GM06990 (cell line): ENCODE measurements at places on chromosomes 4 and X.

- no peak for DNase-seq
Observed at GRCh38 chrX:118272242-118272641, 73.7 kb upstream of the WDR44 start.

- DNase-seq, result no peak
Observed at GRCh38 chrX:97372001-97372766, 488.5 kb downstream of the RPA4 start.

DNA sequence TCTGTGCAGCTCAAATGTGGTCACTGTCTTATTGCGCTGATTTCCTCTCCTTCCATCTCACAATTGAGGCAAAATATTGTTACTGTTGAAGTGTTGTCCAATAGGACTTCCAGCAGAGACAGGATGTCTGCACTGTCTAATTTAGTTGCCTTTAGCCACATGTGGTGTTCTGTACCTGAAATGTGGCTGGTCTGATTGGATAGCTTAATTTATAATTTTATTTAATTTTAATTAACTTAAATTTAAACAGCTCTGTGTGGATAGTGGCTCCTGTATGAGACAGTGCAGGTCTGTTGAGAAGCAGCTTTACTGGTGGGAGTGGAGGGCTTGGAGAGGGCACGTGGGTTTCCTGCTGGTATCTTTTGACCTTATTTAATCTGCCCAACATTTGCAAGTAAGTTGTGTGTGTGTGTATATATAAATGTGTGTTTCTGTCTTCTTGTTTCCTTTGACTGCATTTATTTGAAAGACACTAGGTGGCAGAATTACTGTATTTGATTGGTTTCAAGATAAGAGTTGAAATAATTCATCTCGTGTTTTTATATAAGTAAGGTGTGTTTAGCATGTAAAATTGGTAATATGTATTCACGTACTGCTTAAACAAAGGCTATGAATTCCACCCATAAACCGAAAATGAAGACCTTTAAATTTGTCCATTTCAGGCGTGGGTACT is 55.3 kb upstream of the MSANTD1 start:
- no peak for DNase-seq

DNA sequence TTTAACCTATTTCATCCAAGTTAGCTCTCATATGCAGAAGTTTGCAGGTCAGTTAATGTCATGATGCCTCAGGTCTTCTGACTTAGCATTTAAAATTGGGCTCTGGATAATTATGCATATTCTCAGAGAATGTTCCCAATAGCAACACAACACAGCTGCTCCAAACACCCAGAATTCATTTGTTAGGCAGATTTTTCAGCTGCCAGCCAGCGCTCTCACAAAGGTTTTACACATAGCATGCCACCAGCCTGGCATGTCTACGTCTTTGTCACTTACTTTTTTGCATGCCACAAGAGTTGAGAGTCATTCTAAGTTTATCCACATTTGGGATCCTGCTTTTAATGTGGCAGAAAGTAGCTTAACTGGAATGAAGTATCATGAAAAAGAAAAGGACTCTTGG is 84.8 kb downstream of the LIMCH1 start:
- DNase-seq, result no peak

DNA sequence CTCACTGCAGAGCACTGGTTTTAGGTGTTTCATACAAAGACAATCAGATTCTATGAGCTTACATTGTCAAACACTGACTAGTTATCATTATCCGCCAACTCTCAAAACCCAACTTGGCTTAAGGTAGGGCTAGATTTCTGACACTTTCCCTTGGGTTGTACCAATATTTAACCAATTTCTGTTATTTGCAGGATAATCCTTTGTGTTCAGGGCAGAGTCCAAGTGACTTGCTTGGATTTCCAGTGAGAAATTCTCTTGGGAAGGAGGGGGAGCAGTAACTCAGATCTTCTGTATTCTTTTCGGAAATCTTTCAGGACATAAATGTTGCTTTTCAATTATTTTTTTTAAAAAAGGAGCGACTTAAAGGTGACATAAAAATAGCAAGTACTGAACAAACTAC is 23.1 kb downstream of the DGKK start:
- DNase-seq, result no peak

GRCh38 chrX:88613338-88613737 is 133.7 kb upstream of the CPXCR1 start:
- DNase-seq, result no peak

GRCh38 chr4:141447761-141448160 is 188.6 kb upstream of the IL15 start:
- DNase-seq, result no peak

DNA sequence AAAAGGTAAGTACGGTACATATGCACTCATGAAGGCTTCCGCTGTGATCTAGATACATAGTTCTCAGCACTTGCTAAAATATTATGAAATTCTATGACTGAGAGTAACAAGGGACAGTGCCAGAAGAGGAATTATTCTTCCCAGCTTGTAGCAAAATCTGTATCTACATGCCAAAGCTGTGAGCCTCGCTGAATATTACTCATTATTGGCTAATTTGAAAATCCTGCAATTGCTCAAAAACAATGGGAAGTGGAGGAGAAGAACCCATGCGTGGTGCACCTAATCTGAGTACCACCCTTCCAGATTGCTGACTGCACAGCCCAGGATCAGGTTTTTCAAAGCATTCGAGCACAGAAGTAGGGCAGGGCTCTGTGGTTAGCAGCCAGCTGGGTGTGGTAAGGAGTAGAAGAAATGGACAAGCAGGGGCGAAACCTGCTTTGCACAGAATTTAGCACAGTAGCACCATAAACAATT is 17.4 kb upstream of the PDCL2 start:
- no peak for DNase-seq

- DNase-seq, result no peak
Observed at GRCh38 chr4:93878566-93878965, 50.0 kb downstream of the ATOH1 start.
